ENCODE measurements at places on chromosomes 3 and 15.

- peak; percentile 67 for DNase-seq
Measured at GRCh38 chr3:108100906-108101660, 10.3 kb upstream of the CD47 start.

DNA sequence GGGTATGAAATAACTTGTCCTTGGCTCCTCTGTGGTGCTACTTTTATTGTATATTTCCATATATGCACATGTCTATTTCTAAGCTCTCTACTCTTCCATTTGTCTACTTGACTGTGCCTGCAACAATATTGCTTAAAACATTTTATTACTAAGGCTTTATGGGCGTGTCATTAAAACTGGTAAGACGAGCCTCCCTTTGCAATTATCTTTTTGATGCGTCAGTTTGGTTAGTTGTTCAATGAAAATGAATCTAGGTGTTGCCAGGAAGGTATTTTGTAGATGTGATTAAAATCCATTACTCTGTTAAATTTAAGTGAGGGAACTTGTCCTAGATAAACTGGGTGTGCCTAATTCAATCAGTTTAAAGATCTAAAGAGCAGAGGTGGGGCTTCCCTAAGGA lies 12.9 kb upstream of the TRA2B start:
- no peak for DNase-seq

GRCh38 chr3:23756206-23756840 lies 49.4 kb upstream of the UBE2E1 start:
- DNase-seq = no peak

DNA sequence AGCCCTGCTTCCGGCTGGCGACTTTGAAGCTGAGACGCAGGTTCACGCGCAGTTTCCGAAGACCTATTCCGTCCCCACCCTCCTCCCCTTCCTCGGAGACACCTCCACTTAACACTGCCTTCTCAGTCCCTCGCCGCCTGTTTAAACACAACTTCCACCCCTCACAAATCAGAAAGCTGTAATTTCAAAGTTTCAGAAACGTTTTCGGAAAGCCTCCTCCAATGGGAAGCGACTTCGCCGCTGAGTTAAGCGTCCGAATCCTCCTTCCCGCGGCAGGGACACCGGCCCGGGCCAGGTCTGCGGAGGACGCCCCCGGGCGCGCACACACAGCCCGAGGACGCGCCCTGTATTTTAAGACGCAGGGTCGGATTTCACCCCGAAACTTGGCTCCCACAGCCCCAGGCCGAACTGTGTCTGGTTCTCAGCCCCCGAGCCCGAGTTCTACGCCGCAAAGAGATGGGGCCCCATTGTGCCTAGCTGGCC lies 559 bp upstream of the LRRN1 start:
- DNase-seq = peak; percentile 78

GRCh38 chr3:150875548-150875947 lies 29.7 kb downstream of the MINDY4B start:
- DNase-seq = peak; percentile 35

DNA sequence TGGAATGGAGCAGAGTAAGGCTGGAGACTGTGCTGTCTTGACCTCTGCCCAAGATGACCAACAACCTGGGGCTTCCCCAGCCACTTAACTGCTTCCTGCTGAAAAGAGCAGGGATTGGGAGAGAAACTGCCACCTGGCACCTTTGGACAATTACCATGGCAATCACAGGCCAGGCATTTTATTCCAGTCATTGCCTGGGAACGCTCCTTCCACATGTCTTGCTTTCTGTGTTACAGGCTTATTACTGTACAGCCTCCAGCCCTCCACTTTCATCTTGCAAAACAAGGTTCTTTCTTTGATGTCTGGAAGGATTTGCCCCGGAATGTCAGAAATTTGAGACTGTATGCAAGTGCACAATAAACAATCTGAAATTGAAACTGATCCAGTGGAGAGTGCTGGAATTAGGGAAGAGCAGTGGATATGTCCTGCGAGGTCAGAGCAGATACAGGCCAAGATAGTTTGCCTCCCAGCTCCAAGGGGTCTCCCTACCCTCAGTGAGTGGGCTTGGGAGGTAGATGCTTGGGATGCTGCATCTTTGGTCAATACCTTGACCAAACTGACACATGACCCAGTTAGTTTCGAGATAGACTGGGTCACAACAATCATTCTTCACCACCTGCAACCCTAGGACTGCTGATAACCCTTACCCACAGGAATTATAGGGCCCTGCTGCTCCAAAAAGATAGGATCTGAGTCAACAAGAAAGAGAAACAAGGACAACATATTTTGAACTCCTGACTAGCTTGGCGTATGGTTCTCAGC lies 2.7 kb downstream of the PPP1R14D start:
- DNase-seq = no peak

DNA sequence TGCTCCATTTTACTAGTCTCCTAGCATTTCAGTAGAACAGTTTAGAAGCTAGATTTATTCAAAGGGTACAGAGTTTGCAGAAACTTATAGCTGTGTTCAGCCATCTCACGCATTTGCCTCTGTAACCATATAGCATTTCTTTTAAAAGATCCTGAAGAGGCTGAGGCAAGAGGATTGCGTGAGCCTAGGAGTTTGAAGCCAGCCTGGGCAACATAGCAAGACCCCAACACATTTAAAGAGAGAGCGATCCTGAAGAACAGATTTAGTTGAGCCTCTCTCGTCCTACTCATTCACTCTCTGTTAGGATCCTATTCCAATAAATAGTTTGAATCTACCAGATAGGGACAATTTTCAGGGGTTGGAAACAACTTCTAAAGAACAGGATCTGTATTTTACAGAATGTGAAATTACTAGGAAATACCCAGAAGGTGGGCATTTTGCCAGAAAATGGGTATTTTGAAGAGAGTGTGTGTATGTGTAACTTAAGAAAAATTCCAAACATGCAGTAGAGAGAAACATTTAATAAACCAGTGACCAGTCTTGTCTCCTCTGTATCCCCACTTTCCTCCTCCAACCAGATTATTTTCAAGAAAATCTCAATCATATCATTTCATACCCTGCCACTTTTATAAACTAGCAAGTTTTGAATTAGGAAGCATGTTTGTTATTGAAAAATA lies 4.5 kb downstream of the EIF3J start:
- no peak for DNase-seq

- no peak for DNase-seq
Measured at GRCh38 chr3:134326760-134327593, 47.3 kb downstream of the AMOTL2 start.

DNA sequence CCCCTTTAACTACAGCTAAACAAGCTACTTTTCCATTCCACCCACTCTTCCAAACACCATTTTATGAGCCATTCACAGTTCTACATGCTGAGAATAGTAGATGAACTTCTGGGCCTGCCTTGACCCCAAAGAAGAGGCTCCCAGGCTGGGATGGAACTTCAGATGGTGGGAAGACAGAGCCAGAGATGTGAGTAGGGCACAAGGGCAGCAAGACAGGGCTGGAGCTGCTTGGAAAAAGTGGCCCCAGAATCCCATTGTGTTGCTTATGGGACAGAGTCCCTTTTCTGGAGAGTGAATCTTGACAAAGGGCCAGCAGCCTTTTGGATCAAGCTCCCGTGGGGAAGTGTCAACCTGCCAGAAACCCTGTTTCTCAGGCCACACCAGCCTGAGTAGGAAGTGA lies 516.5 kb upstream of the PPP2R3A start:
- DNase-seq = no peak

DNA sequence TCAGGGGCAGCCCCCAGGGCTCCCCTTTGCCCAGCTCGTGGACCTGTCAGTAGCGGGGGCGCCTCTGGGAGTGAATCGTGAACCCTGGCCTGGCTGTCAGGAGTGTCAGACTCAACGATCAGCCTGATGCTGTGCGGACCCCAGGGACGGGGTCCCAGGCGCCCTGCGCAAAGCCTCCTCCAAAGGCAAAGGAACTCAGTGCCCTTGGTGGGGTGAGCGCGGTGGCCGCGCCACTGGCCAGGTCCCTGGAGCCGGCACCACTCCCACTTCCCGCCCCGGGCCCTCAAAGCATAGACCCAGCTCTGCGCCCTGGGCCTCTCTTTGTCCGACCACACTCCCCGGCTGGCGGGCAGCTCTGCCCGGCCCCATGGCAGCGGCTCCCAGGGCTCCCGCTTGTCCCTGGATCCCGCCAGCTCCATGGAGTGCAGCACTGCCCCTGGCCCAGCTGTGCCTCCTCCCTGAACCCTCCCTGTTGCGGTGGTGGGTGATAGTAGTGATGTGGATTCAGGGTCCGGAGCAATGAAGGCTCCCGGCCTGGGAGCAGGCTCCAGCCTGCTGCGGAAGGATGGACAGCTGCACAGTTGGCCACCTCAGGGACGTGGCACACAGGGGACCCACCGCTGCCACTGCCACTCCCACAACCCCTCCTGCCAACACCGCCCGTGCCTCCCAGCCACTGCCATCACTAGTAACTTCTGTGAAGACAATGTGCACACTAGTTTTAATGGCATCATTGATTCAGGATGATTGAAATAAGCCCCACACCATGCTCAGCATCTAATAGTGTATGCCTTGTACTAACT lies 263.8 kb downstream of the ZBBX start:
- DNase-seq = no peak

- DNase-seq = peak; percentile 95
Measured at GRCh38 chr15:75104804-75105557, 81.6 kb downstream of the PPCDC start.

- DNase-seq = no peak
Measured at GRCh38 chr3:163422671-163423070, 1655.6 kb downstream of the SI start.

- no peak for DNase-seq
Measured at GRCh38 chr3:3005146-3005744, 104.9 kb downstream of the IL5RA start.

GRCh38 chr15:73908030-73908821 lies 18.0 kb upstream of the LOXL1 start:
- peak; percentile 70 for DNase-seq

- no peak for DNase-seq
Measured at GRCh38 chr15:59738676-59739075, 49.6 kb upstream of the BNIP2 start.
